ENCODE measurements at places on chromosomes 4 and X. TPM values are rescaled to one million over a fixed set of nuclear protein-coding genes. Genes with fewer than 3 reads are reported as not detected.

- H3K4me3 ChIP-seq, result no peak overlapping the region
- no peaks in the 10 kb centered on the region for H3K36me3 ChIP-seq
- no peaks in the 10 kb centered on the region for H3K27me3 ChIP-seq
Observed at GRCh38 chr4:95124906-95125504, 367.2 kb downstream of the BMPR1B start.

- no peaks in the 10 kb centered on the region for H3K27me3 ChIP-seq
- no peak overlapping the region for H3K4me3 ChIP-seq
Observed at GRCh38 chrX:332916-333610, 14.5 kb upstream of the GTPBP6 start.

DNA sequence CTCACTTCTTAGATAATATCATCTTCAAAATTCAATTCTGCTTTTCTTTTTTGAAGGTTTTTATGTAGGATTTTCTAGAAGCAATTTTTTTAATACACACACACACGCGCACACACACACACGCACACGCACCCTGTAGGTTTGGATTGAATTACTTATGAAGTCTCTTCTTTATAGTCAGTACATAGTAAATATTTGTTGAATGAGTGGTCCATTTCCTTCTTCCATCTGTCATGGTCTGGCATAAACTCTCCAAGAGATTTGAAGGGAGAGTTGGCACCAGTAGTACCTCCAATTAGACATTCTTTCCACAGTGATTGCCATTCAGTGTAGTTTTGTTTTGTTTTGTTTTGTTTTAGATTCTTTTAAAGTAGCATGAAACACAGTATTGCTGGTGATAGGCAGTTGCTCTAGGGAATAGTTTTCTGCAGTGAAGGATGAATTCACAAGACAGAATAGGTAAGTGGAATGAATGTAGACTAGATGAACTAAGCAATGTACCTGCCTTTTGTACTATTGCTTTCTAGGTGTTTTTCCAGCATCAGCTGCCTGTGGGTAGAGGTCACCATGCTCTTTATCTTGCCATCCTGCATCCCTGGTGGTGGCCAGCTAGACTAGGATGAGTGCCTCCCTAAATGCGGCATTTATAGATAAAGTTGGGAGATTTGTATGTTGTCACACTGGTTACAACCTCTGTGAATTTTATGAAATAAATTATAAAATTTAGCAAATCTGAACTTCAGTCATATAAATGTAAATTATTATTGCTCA is 20.5 kb downstream of the PDLIM5 start:
- H3K36me3 ChIP-seq, result no peaks in the 10 kb centered on the region
- H3K27ac ChIP-seq, result no peak overlapping the region
- peaks cover 10% of the 10 kb centered on the region for H3K4me1 ChIP-seq
- H3K27me3 ChIP-seq, result no peaks in the 10 kb centered on the region
- DNase-seq, result peak; percentile 69

DNA sequence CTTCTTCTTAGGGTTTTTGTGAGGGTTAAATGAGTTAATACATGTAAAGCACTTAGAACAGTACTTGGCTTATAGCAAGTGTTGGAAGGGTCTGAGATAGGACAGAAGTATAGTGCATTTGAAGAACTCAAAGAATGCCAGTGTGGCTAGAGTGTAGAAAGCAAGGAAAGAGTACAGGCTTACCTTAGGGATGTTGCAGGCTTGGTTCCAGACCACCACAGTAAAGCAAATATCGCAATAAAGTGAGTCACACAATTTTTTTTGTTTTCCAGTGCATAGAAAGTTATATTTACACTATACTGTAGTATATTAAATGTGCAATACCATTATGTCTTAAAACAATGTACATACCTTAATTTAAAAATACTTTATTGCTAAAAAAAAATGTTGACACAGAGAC is 41.3 kb downstream of the KIF4A start:
- H3K36me3 ChIP-seq, result no peaks in the 10 kb centered on the region
- no peak overlapping the region for H3K4me3 ChIP-seq
- H3K4me1 ChIP-seq, result no peaks in the 10 kb centered on the region
- DNase-seq, result peak; percentile 16
- H3K27ac ChIP-seq, result no peak overlapping the region

- no peak overlapping the region for H3K27ac ChIP-seq
- peaks cover 7% of the 10 kb centered on the region for H3K4me1 ChIP-seq
- H3K27me3 ChIP-seq, result no peaks in the 10 kb centered on the region
- H3K4me3 ChIP-seq, result no peak overlapping the region
- peak; percentile 75 for DNase-seq
Observed at GRCh38 chr4:67725981-67726380, 25.0 kb upstream of the UBA6 start.

- peak; percentile 74 for DNase-seq
- no peak overlapping the region for H3K4me3 ChIP-seq
- H3K27me3 ChIP-seq, result no peaks in the 10 kb centered on the region
- no peaks in the 10 kb centered on the region for H3K36me3 ChIP-seq
Observed at GRCh38 chr4:7973545-7973981, 33.9 kb upstream of the AFAP1 start.

GRCh38 chrX:12308420-12308819 is 170.1 kb downstream of the FRMPD4 start:
- no peak for DNase-seq
- no peaks in the 10 kb centered on the region for H3K36me3 ChIP-seq
- no peak overlapping the region for H3K27ac ChIP-seq
- H3K4me1 ChIP-seq, result 0 out of 2 replicates have a peak, but pooled peaks cover 2% of the 10 kb centered on the region
- H3K27me3 ChIP-seq, result no peaks in the 10 kb centered on the region

- no peak overlapping the region for H3K27ac ChIP-seq
- no peak for DNase-seq
- H3K4me1 ChIP-seq, result no peaks in the 10 kb centered on the region
- H3K4me3 ChIP-seq, result no peak overlapping the region
- peaks cover 16% of the 10 kb centered on the region for H3K27me3 ChIP-seq
Observed at GRCh38 chr4:185886832-185887524, 75.0 kb upstream of the SORBS2 start.

GRCh38 chr4:18518098-18518497 is 496.5 kb upstream of the LCORL start:
- H3K27ac ChIP-seq, result no peak overlapping the region
- no peaks in the 10 kb centered on the region for H3K4me1 ChIP-seq
- H3K36me3 ChIP-seq, result no peaks in the 10 kb centered on the region
- DNase-seq, result no peak
- H3K4me3 ChIP-seq, result no peak overlapping the region

DNA sequence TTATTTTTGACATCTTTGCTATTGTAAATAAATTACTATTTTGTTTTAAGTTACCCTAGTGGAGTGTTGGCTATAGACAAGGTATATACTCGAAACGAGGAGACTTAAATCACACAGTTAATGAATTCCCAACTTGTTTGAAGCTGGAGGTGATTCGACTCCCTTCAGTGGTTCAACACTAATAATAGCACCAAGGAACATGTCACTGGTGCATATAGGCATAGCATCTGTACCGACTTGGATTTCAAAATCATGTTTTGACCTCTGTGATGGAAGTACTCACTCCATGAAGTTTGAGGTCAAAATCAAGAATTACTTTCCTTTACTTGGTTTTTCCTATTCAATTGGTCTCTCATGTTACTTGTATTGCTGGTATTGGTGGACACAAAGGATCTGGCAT is 66.5 kb downstream of the ZFX start:
- no peak for DNase-seq
- H3K4me1 ChIP-seq, result no peaks in the 10 kb centered on the region
- no peak overlapping the region for H3K27ac ChIP-seq
- peaks cover 19% of the 10 kb centered on the region for H3K36me3 ChIP-seq
- no peaks in the 10 kb centered on the region for H3K27me3 ChIP-seq

GRCh38 chr4:42562016-42562415 is 94.9 kb downstream of the ATP8A1 start:
- no peaks in the 10 kb centered on the region for H3K27me3 ChIP-seq
- DNase-seq, result no peak
- H3K4me1 ChIP-seq, result no peaks in the 10 kb centered on the region
- H3K27ac ChIP-seq, result no peak overlapping the region

DNA sequence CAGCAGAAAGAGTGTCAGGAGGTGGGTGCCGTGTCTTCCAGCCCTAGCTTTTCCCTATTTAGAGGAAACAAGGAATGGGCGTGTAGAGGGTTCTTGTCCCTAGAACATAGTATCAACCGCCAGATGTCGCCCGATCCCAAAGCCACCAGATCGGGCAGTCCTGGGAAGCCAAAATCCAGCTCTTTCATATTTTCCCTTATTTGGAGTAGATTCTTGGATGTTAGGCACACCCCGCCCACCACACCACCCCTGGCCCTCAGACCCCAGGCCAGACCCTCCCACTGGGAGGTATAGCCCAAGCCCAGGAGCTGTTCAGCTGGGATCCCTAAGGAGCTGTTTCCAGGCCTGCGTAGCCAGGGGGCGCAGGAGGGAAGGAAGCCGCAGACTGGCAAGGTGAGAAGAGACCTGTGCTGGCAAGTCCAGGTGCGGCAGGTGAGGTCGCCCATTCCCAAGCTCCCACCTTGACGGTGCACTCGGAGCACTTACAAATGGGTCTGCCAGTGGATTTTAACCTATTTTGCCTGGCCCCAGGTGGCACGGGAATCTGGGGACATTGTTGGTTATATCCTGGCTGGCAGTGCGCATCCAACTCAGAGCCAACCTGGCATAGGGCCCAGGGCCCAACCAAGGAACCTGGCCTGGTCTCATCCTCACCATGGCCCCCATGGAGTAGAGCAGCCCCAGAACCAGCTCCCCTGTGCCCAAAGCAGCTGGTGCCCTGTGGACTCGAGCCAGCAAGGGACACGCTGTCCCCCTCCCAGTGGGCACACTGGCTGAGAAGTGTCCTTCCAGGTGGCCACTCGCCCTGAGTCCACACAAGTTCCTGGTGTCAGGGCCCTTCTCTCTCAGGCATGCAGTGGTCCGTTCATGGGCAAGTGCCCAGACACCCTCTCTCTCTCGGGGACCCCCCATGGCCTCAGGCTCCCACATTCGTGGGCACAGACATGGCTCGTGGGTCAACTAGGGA is 811 bp downstream of the FLNA start:
- DNase-seq, result peak; percentile 83
- H3K27me3 ChIP-seq, result no peaks in the 10 kb centered on the region
- peak overlapping the region; percentile 90 for H3K4me3 ChIP-seq
- H3K36me3 ChIP-seq, result peaks cover 13% of the 10 kb centered on the region

DNA sequence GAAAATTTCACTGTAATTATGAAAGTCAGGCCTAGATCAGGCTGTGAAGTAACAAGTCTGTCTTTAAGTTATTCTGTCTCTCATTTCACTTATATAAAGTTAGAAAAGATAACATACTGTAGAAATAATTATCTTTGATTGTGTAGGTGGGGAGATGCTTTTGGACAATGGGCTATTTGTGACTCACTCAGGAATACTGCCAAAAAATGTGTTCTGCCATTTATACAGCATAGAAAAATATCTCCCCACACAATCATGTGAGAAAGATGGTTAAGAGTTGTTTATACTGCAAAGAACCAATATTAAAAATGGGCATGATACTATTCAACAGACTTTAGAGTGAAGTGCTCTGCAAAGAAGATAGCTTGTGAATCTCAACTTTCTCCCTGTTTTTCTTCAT is 95.0 kb upstream of the GABRA2 start:
- no peak overlapping the region for H3K4me3 ChIP-seq
- no peaks in the 10 kb centered on the region for H3K4me1 ChIP-seq
- H3K27me3 ChIP-seq, result no peaks in the 10 kb centered on the region
- H3K27ac ChIP-seq, result no peak overlapping the region

DNA sequence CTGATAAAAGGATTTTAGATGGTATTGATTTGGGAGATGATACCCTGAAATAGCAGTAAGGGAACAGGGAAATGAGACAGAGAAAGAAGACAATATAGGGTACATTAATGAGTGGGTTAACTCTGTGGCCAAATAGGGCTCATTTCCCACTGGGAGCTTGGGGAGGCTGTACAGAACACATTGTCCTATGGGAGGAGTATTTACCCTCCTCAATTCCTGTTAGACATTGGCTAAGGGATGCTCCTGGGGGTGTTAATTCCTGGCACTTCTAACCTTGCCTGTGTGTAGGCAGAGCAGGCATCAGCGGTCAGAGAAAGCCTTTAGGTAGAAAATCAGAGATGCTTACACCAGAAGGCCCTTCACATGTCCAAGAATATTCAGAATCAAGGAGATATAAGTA is 49.0 kb downstream of the ARHGEF38 start:
- DNase-seq, result no peak
- no peak overlapping the region for H3K27ac ChIP-seq
- no peaks in the 10 kb centered on the region for H3K36me3 ChIP-seq
- no peaks in the 10 kb centered on the region for H3K4me1 ChIP-seq
- no peak overlapping the region for H3K4me3 ChIP-seq

- no peak overlapping the region for H3K4me3 ChIP-seq
- H3K36me3 ChIP-seq, result no peaks in the 10 kb centered on the region
- no peaks in the 10 kb centered on the region for H3K4me1 ChIP-seq
- H3K27ac ChIP-seq, result no peak overlapping the region
- no peaks in the 10 kb centered on the region for H3K27me3 ChIP-seq
Observed at GRCh38 chr4:155999725-156000124, 46.1 kb upstream of the CTSO start.

The NCBP2L gene
- total RNA-seq, result not detected

The CFAP299 gene
- 1.1 TPM for total RNA-seq

The VEGFD gene
- under 0.01 TPM for total RNA-seq

The WDR13 gene
- total RNA-seq, result 62.7 TPM

The KLHL34 gene
- total RNA-seq, result not detected

The CXCL10 gene
- 0.28 TPM for total RNA-seq

The SLC9A7 gene
- total RNA-seq, result 76.4 TPM
